ENCODE measurements at places on chromosomes 1 and 21. TPM values are rescaled to one million over a fixed set of nuclear protein-coding genes. Genes with fewer than 3 reads are reported as not detected.

The DDX20 gene
- 7.3 TPM for polyA plus RNA-seq

The CLIC6 gene
- polyA plus RNA-seq = 5.5 TPM

The ZBTB17 gene
- polyA plus RNA-seq = 26.5 TPM

The CTSS gene
- polyA plus RNA-seq = 10.2 TPM

The TNFSF18 gene
- not detected for polyA plus RNA-seq

The ETV3 gene
- polyA plus RNA-seq = 4.5 TPM

The LGR6 gene
- polyA plus RNA-seq = 1.7 TPM

The HES5 gene
- polyA plus RNA-seq = 0.42 TPM

The CFHR5 gene
- polyA plus RNA-seq = not detected

Measured in heart left ventricle (tissue), 16 donors.